ENCODE measurements at places on chromosomes 11 and 22. TPM values are rescaled to one million over a fixed set of nuclear protein-coding genes. Genes with fewer than 3 reads are reported as not detected.

The SCGB2A2 gene
- not detected for total RNA-seq

The TEX12 gene
- total RNA-seq, result not detected

The LRRC56 gene
- total RNA-seq, result 0.60 TPM

The CDPF1 gene
- 8.7 TPM for total RNA-seq

The FAM227A gene
- under 0.01 TPM for total RNA-seq

The APOA4 gene
- not detected for total RNA-seq

The ACTN3 gene
- total RNA-seq, result not detected

The OR8G5 gene
- total RNA-seq, result not detected

The RPS6KB2 gene
- total RNA-seq, result 23.0 TPM

The IFTAP gene
- total RNA-seq, result 19.8 TPM

The SAA2 gene
- not detected for total RNA-seq

The CELF1 gene
- 75.0 TPM for total RNA-seq

The PRMT3 gene
- total RNA-seq, result 8.5 TPM

The NPTXR gene
- under 0.01 TPM for total RNA-seq

The PIWIL4 gene
- 0.79 TPM for total RNA-seq

The CCDC81 gene
- 0.40 TPM for total RNA-seq

The KCNQ1 gene
- total RNA-seq, result not detected

The CSNK2A3 gene
- total RNA-seq, result 4.2 TPM

The BARX2 gene
- not detected for total RNA-seq

The BDNF gene
- 0.22 TPM for total RNA-seq

The RASD2 gene
- not detected for total RNA-seq

The CALCA gene
- total RNA-seq, result not detected
